Foreskin keratinocyte (primary cell): ENCODE measurements at places on chromosomes 2 and 18. TPM values are rescaled to one million over a fixed set of nuclear protein-coding genes. Genes with fewer than 3 reads are reported as not detected.
A peak's percentile ranks its signal among the peaks of the same experiment; 100 is the strongest.

The PRKAG3 gene
- polyA plus RNA-seq = not detected in 2 replicates

The UNC80 gene
- polyA plus RNA-seq = 0.01 TPM in 1 of 2 replicates, not detected in the other

The RND3 gene
- polyA plus RNA-seq = 23.7 and 29.0 TPM in 2 replicates

The RGPD4 gene
- polyA plus RNA-seq = not detected in 2 replicates

The FBXO41 gene
- polyA plus RNA-seq = 2.6 and 2.7 TPM in 2 replicates

The NCKAP5 gene
- polyA plus RNA-seq = 0.79 and 0.92 TPM in 2 replicates

The INHBB gene
- polyA plus RNA-seq = not detected in 2 replicates

The CCDC102B gene
- 0.09 TPM in 1 of 2 replicates, not detected in the other for polyA plus RNA-seq

The SPDYA gene
- polyA plus RNA-seq = 0.03 TPM in 1 of 2 replicates, not detected in the other

The NT5C1B gene
- not detected in 2 replicates for polyA plus RNA-seq

The RPS27A gene
- polyA plus RNA-seq = 2,319 and 2,387 TPM in 2 replicates

The SP100 gene
- 58.1 and 61.6 TPM in 2 replicates for polyA plus RNA-seq

The CXCR1 gene
- 0.39 and 0.55 TPM in 2 replicates for polyA plus RNA-seq

- no peak for DNase-seq
These were observed 94.0 kb downstream of the PLB1 start for GRCh38 chr2:28589746-28590463.

DNA sequence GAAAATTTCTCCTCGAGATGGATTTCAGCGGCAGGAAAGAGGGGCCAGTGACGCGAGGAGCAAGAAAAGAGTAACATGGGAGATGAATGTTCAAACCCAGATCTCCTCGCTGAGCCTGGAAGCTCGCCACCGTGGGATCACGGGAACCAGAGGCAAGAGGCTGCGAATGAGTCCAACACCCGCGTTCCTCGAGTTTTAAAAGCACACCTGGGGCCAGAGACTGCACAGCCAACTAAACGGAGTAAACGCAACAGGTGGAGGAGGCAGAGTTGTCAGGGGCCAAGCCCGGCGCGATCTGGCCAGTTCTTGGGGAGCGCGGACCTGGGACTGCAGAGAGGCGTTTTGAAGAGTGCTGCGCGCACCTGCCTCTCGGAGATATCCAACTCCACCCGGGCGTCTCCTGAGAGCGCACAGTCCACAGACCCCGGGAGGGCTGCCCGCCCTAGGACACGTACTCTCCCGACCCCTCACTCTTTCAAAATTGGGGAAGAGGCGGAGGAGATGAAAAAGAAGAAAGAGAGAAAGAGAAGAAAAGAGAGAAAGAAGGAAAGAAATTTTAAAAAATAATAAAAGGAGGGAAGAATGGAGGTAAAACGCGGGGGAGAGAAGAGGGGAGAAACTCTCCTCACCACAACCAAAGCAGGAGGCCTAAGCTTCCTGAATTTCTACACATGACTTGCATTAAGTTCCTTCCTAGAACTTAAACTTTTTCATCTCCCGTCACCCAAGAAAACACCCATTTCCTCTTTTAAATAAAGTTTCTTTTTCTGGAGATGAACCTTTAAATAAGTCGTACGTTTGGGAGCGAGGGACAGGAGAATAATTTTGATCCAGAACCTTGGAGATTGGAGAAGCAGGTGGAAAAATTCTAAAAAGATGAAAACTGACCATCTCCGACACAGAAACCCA, 5.3 kb upstream of the PAX3 start:
- DNase-seq = no peak

DNA sequence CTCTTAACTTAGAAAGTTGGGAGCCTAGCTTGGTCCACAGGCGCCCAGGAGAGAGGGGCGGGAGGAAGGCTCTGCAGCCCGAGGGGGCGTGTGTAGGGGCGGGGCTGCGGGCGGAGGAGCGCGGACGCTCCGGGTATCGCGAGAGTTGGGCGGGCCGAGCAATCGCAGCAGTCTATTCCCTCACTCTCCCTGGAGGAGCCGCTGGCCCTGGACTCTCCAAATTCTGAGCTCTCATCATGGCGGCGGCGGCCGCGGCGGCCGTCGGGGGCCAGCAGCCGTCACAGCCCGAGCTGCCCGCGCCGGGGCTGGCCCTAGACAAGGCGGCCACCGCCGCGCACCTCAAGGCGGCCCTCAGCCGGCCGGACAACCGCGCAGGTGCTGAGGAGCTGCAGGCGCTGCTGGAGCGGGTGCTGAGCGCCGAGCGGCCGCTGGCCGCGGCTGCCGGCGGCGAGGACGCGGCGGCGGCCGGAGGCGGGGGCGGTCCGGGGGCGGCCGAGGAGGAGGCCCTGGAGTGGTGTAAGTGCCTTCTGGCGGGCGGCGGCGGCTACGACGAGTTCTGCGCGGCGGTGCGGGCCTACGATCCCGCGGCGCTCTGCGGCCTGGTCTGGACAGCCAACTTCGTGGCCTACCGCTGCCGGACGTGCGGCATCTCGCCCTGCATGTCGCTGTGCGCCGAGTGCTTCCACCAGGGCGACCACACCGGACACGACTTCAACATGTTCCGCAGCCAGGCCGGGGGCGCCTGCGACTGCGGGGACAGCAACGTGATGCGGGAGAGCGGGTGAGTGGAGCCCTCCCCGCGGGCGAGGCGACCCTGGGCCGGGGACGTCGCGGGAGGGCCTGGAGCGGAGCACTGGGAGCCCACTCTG, at the start of gene UBR3:
Gene UBR3 (plus strand): TSS at position 183 of the 869 bp plus-strand sequence. CDS start 54 bp downstream, at position 237.
- peak; percentile 48 for DNase-seq

- no peak for DNase-seq
These were observed 14.7 kb downstream of the CAPN13 start for GRCh38 chr2:30792521-30792920.

GRCh38 chr2:220065581-220065980, 438.2 kb downstream of the SLC4A3 start:
- DNase-seq = no peak

GRCh38 chr2:186486651-186487647, 889 bp downstream of the ZC3H15 start:
- peak; percentile 23 for DNase-seq

DNA sequence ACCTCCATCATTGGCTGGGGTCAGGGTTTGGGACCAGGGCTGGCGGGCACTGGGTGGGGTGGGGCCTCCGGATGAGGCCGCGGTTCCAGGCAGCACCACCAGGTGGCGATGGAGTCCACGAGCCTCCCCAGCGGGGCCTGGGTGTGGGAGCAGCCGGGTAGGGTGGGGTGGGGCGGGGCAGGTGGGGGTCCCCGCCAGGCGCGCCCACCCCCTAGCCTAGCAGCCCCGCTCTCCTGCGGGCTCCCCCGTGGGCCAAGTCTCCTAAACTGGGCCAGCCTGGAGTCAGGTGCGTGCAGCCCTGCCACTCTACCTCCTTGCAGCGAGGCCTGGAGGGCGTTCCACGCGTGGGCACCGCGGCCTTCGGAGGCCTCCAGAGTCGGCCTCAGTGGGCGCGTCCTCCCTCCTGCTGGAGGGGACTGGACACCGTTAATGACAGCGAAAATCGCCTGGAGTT, 187.5 kb downstream of the TWIST2 start:
- no peak for DNase-seq

- no peak for DNase-seq
These were observed 187.8 kb upstream of the FSHR start for GRCh38 chr2:49342156-49342555.

GRCh38 chr2:196962325-196962724, 35.8 kb upstream of the PGAP1 start:
- DNase-seq = no peak

GRCh38 chr2:143988082-143988481, 531.8 kb downstream of the ZEB2 start:
- DNase-seq = no peak

DNA sequence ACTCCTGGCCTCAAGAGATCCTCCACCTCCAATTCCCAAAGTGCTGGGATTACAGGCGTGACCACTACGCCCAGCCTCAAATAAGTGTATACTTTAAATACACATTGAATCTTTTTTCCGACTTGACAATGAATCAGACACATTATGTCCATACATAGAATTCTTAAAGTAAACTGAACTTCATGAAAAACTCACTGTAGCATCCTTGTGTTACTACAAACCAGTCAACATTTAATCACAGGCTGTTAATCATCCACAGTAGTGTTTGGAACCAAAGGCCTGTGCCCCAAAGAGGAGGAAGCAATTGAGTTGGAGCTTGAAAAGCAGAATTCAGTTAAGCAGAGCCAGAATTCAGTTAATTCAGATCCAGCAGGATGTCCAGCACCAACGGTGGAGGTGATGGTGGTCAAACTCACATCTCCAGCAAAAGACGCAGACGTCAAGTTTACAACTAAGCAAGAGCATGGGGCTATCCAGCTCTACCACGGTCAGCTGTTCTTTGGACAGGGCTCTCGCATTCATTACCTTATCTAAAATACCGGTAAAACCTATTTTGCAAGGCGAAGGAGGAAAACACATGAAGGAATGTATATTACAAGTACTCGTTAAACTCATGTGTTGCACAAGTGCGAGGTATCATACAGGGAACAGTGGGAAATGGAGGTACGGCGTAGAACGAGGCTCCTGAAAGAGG, 1.2 kb downstream of the SLC39A6 start:
- no peak for DNase-seq

DNA sequence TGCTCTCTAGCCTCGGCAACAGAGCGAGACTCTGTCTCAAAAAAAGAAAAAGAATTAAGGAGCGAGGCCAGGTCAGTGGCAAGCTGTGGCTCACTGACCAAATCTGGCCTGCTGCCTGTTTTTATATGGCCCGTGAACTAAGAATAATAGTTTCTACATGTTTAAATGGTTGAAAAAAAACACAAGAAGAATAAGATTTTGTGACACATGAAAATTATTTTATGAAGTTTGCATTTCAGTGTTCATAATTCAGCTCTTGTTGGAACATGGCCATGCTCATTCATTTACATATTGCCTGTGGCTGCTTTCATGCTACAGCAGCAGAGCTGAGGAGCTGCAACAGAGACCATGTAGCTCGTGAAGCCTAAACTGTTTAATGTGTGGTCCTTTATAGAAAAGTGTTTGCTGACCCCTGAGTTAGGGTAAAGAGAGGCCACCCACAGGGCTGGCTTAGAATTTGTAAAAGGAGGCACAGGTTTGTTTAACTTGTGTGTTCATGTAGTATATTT, 59.5 kb downstream of the MFSD6 start:
- DNase-seq = peak; percentile 22

DNA sequence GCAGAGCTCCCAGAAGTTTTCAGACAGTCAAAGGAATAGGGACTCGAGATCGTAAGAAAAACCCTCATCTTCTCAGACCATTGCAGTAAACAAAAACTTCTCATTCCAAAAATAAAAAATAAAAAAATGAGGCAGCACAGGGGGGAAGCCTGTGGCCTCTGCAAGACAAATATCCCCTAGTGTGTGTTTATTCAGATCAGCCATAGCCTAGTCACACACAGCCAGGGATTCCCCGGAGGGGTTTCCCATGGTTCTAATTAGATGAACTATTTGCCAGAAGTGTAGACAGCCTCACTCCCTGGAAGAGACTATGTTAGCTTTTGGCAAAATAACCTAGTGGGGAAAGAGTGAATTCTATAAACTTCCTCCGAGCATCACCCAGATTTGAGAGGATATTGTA, 122.9 kb upstream of the KLF7 start:
- no peak for DNase-seq

DNA sequence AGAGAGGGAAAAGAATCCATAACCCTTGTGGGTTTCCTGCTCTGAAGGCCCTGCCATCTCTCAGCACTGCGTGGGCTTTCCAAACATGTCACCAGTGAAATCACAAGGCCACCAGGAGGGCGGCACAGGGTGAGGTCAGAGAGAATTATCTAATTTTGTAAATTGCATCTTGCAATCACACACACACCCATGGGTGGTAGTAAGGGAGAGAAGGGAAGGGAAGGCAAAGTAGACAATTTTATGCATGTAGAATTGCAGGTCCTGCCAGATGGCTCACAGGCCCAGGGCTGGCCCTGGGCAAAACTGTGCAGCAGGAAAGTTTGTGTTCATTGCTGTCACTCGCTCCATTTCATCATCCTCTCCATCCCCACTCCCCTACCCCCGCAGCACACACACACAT, 21.0 kb upstream of the ZBTB7C start:
- no peak for DNase-seq

- no peak for DNase-seq
These were observed 38.1 kb downstream of the PKDCC start for GRCh38 chr2:42085706-42086487.

GRCh38 chr2:156437272-156437930, 1.2 kb downstream of the GPD2 start:
- no peak for DNase-seq

GRCh38 chr2:119260646-119261492, 37.2 kb downstream of the STEAP3 start:
- DNase-seq = no peak

DNA sequence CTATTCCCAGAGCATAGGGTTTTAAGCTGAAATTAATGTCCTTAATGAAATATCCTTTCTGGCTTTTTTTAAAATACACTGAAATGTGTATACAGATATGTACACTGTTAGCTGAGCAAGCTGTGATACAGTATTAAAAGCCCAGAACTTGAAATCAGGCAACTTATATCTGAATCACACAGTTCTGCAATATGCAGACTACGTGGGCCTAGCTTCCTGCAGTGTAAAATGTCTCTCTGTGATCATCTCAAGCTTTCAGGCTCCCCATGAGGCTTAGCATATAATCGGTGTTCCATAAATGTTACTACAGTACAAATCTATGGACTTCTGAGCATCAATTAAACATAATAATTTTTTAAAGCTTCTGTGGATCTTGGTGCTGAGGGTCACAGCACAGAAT, 8.2 kb downstream of the FBXO15 start:
- no peak for DNase-seq

- no peak for DNase-seq
These were observed 114.8 kb upstream of the PTPRM start for GRCh38 chr18:7452331-7452730.

DNA sequence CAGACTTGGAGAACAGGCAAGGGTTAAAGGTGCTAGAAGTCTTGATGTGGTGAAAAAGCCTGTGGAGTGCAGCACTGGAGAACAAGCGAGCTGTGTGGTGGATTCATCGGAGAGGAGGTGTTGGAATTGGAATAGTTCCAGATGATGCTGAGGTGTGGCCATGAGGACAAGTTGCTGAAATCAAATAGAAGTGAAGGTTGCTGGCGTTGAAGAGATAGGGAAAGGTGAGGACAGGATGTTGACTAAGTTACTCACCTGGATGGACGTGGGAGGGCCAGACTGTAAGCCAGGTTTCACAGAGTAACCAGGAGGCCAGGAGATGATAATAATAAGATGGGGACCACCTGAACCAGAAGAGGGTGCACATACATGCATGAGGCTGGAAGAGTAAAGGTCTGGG, 173.4 kb downstream of the DIS3L2 start:
- DNase-seq = no peak

DNA sequence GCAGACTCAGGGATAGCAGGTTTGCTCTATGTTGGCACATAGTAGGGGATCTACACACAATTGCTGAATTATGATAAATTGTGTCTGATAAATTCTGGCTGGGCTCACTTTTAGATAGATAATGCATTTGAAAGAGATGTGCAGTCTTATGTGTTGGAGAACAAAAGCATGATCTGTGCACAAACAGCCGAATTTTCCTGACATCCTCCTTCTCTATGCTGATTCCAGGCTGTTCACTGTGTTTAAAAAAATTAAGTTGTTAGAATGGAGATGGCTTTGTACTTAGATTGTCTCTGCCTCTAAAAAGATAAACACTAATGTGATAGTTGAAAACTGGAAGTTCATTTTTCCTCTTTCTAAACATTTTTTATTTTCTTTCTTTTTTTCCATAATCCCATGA, 2.1 kb downstream of the CERS6 start:
- DNase-seq = no peak

- no peak for DNase-seq
These were observed 430.4 kb downstream of the TXNL1 start for GRCh38 chr18:56207989-56208388.
